ENCODE measurements at places on chromosomes 1 and 21.

- DNase-seq: no peak
Observed at GRCh38 chr1:17569200-17570139, 30.0 kb downstream of the ARHGEF10L start.

- DNase-seq: no peak
Observed at GRCh38 chr1:218969006-218969405, 204.7 kb upstream of the LYPLAL1 start.

- DNase-seq: no peak
Observed at GRCh38 chr21:34097442-34097841, 24.1 kb downstream of the MRPS6 start.

GRCh38 chr1:150596095-150596892, 16.9 kb upstream of the MCL1 start:
- no peak for DNase-seq

- DNase-seq: peak; percentile 92
Observed at GRCh38 chr1:210328746-210329503, at the start of gene HHAT. Gene HHAT, plus strand, starts transcription at chr1:210328902. Its CDS starts 20,074 bp downstream, at chr1:210348976.

DNA sequence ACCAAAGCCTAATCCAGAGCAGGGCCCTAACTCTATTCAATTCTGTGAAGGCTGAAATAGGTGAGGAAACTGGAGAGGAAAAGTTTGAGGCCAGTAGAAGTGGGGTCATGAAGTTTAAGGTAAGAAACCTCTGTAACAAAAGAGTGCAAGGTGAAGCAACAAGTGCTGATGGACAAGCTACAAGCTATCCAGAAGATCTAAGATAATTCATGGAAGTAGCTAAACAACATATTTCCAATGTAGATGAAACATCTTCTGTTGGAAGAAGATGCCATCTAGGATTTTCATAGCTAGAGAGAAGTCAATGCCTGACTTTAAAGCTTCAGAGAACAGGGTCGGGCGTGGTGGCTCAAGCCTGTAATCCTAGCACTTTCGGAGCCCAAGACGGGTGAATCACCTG, 217.6 kb downstream of the GREM2 start:
- DNase-seq: no peak

DNA sequence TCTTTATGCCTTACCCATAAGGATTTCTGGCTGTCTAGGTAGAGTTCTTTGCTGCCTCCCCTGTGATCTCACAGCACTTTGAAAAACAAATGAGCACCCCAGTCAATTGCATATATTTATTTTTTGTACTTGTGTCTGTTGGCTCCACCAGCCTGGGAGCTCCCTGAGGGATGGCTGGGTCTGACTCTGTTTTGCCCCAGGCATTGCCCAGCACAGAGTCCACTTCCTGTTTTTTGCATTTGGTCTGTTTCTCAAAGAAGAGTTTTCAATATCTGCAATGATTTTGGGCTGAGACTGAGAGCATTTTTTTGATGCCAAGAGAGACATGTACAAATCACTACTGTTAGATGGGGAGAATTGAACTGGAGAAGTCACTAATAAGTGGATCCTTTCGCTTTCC, 125.0 kb downstream of the FOXD2 start:
- no peak for DNase-seq

GRCh38 chr1:226679262-226679661, 59.8 kb downstream of the ITPKB start:
- DNase-seq: no peak

DNA sequence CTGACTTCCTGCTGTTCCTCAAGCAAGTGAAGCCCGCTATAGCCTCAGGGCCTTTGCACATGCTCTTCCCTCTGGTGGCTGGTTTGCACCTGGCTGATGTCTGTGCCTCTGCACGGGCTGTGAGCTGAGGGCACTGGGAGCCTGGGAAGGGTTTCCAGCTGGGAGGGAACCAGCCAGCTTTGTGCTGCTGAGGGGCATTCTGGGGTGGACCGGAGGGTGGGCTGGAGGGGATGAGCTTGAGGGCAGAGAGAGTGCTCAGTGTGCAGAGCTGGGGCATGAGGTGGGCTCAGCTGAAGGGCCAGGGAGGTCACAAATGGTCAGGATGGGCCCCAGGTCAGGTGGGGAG, 305.7 kb downstream of the MATN1 start:
- DNase-seq: no peak

DNA sequence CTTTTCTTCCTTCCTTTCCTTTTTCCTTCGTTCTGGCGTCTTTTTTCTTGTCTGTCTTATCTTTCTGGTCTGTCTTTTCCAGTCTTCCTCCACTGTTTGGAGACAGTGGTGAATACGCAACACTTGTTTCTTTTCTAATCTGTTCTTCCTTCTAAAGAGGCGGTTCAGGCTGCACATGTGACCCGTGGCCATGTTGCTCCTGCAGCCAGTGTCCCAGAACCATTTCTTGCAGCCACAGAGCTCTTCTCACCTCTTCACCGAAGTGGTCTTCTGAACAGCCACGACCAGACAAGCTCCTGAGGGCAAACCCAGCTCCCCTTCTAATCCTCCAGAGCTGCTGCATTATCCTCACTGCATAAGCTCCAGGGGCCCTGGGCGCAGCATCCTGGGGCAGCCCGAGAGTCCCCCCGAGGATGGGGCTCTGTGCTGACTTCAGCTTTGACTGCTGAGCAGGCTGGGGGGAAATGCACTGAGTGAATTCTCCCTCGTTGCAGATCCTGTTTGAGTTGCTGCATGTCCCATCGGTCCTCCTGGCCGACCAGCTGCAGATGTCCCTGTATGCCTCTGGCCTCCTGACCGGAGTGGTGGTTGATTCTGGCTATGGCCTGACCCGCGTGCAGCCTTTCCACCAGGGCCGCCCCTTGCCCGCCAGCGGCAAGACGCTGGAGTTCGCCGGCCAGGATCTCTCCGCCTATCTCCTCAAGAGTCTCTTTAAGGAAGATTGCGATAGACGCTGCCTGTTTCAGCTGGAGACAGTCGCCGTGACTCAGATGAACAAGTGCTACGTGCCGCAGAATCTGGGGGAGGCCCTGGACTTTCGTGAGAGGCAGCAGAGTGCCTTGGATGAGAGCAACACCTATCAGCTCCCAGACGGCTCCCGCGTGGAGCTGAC, 70.4 kb downstream of the ACTL8 start:
- no peak for DNase-seq

- DNase-seq: no peak
Observed at GRCh38 chr1:77831566-77831965, 52.1 kb downstream of the MIGA1 start.

- DNase-seq: no peak
Observed at GRCh38 chr1:89637496-89637895, 4.6 kb downstream of the LRRC8C start.

GRCh38 chr1:169900571-169900970, 6.9 kb upstream of the SCYL3 start:
- no peak for DNase-seq

DNA sequence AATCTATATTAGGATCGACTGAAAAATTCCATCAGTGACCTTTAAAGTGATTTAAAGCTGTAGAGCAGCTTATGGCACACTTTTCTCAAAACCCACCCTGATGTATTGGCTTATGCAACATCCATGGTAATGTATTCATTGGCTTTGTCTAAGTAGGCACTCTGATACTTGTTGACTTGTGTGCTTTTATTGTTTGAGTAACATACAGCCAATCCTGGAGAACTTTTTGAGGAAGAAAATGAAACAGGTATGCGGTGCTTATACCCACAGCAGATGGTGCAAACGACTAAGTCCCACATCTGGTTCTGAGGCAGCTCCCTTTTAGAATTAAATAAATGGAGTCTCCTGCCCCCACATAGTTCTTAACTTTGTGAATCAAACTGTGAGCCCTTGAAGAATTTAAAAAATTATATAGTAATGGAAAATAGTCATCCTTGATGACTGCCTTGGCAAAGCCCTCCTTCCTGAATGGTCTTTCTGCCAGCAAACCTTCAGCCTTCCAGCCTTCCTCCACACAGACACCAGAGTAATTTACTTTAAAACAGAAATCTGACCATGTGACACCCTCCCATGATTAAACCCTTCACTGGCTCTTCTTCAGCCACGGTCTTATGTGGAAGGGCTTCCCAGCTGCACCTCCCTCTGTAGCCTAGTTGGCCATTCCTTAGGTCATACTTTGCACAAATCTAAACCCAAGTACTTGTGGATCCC, 116.0 kb downstream of the BCAR3 start:
- no peak for DNase-seq

DNA sequence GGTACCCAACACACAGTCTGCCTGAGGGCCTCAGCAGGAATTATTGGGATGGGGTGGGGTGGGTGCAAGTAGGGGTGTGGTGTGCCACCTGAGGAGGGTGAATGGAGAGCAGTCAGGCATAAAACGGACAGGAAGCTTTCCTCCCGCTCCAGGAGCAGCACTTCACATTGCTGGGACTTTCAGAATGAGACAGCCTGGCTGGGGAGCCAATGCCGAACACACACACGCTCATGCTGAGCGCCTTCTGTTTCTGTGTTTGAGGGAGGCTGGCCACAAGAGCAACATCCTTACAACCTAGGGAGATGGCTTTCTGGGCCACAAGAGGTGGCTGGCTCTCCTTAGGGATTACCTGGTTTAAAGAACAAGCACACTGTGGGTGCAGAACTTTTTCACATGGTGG, 98.0 kb downstream of the LAMC2 start:
- DNase-seq: no peak

GRCh38 chr1:92465256-92465647, 21.5 kb downstream of the GFI1 start:
- no peak for DNase-seq

DNA sequence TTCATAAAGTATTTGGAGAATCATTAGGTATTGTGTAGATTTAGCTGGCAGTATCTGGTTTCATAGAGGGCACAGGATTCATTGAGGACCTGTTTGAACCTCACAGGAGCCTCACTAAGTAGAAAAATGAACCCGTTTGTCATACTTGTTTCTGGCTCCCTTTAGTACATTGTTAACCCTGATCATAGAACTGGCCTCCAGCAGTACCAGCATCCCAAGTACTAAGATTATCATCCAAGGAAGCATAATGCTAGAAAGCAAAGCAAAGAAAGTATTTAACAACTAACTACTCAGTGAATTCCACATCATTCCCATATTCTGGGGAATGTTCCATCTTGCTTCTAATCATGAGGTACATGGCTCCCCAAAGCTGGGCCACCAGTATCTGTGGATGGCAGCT, 54.9 kb downstream of the IVNS1ABP start:
- DNase-seq: no peak

DNA sequence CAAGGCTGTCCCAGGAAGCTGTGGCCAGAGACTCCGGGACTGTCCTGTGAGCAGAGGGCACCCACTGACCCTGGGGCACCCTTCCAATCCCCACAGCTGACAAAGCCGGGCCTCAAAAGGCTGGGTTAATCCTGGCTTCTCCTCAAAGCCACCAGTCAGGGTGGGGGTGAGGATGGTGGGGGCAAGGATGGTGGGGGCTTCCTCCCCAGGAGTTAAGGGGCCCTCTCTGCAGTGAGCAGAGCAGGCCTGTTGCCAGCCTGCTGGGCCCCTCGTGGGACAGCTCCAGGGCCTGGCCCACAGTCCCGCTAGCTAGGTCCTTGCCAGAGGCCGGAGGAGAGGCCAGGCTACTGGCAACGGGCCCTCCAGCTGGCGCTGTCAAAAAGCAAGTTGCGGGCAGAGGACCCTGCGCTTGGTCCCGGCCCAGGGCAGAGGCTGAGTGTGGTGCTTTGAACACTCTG, 37.9 kb upstream of the CCDC27 start:
- no peak for DNase-seq

DNA sequence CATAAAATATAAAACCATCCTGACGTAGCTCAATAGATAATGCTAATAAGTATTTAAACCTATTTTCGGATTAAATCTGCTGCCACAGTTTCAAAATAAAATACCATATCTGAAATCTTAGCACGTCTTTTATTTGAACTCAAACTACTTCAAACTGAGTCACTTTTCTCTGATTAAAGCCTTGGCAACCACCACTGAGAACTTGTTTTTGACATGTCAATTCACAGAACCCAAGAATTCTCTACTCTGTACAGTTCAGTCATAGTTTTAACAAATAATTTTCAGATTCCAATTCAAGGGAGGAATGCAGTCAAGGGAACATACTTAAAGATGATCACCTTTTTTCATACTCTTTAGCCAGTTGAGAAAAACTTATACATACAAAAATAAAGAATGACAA, 643.2 kb downstream of the KCNT2 start:
- no peak for DNase-seq

DNA sequence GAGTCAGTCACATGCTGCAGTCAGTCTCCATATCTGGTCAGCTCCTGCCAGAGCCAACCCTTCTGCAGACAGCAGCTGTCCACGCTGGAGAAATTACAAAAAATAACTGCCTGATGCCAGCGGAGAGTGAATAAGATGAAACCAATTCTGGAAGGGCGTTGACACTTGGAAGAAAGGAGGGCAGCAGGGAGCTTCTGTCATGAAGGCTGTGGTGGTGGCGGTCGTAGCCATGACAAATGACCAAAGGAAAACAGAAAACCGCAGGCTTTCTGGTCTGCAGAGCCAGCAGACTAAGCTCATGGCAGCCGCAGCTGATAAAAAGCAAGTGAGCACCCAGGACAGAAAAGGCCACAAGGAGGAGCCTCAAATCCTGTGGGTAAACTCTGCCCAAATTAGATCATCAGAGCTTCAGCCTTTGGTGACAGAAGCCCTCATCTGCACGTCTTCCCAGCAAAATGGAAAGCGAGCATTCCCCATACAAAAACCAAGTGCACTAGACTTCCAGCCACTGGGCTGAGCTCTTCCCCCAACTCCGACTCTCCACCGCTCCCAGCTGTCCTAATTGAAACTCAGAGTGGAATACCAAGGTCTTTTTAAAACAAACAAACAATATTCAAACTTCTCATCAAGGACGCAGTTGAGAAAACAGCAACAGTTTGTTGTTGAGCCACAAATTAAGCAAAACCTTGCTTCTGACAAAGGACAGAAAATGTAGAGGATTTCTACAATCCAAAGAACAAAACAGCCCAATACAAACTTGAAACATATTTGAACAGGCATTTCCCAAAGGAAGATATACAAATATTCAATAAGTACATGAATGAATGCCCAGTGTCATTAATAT, 28.7 kb downstream of the RSPH1 start:
- no peak for DNase-seq

All from iPS-NIHi11 (cell line).